Femur (tissue), 1 donor: ENCODE measurements at places on chromosomes 5 and 9.

GRCh38 chr5:73373814-73374510 is 74.6 kb downstream of the FOXD1 start:
- no peak for DNase-seq

- peak; percentile 86 for DNase-seq
These were observed 9.4 kb upstream of the RPS14 start for GRCh38 chr5:150458802-150459557.

DNA sequence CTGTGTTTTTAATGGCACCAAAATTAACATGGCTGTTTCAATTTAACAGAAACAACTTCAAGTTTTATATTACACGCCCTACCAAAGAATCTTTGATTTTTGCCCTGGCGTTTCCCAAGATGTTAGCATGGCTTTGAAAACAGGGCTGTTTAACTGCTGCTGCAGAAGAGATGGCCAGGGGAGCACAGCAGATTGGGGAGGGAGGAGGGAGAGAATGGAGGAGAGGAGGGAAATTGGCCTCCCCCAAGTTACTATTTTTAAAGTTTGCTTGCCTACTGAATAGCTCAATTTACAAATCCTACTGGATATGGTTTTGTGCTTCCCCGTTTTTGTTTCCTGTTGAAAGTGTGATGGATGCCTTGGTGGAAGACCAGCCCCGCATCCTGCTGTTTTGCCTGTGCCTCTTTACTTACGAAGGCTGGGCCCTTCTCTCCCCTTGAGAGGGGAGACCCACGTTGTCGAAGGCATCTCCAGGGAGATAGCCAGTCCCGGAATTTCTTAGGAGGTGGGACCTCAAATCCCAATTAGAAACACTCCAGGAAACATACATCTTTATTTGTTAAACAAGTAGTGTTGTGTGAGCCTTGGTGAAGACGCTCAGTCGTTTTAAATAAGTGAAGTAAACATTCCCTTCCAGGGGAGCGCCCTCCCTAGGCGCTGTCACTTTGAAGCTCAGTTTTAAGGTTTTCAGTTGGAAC is 98.6 kb downstream of the AOPEP start:
- peak; percentile 33 for DNase-seq

GRCh38 chr9:137082925-137083290 is 3.9 kb upstream of the MAN1B1 start:
- DNase-seq: no peak

DNA sequence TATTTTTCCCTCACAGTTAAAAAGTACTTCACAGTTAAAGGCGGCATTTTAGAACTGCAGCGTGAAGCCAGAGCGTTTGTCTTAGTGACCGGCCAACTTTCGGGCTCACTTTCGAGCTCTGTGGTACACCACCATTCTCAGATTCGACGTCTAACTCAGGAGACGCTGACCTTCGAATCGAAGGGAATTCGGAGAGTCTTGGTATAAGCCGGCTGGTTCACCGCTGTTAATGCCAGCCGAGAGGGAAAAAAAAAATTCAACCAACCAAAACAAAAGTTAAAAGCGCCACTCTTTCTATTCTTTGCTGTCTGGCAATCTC is 544 bp upstream of the SNX24 start:
- no peak for DNase-seq

DNA sequence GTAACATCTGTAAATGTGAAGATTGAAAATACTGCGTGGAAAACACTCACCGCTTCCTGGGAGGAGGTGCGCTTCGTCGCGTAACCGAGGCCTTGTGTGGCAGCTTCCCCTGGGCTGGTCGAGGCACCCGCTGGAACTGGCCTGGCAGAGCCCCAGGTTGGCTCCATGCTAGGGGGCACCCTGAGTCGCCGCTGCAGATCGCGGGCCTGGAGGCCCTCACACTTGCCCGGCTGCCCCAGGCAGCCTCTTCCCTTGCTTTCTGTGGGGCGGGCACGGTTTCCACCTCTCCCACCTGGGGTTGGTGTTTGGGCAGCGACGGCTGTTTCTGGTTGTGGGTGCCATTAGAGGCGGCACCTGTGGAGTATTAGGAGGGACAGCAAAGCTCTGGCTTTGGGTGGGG is 852 bp downstream of the ZNF354C start:
- DNase-seq: peak; percentile 17

- no peak for DNase-seq
These were observed 83.7 kb upstream of the SARDH start for GRCh38 chr9:133821601-133822429.

DNA sequence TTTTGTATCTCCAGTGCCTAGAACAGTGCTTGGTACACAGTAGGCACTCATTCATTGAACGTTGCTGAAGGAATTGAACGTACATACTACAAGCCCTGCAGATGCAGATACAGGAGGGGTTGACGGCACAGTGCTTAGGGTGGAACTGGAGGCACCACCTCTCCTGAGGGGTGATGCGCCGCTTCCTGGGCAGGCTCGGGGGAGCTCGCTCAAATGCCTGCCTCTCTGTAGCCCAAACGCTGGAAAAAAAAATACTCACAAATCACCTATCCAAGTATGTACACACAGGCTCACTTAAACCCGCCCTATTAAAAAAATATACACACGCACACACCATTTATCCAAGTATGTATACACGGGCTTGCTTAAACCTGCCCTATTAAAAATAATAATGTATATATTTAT is 536 bp upstream of the COMMD10 start:
- no peak for DNase-seq

- peak; percentile 26 for DNase-seq
These were observed 2.0 kb downstream of the PIK3R1 start for GRCh38 chr5:68217528-68217927.

DNA sequence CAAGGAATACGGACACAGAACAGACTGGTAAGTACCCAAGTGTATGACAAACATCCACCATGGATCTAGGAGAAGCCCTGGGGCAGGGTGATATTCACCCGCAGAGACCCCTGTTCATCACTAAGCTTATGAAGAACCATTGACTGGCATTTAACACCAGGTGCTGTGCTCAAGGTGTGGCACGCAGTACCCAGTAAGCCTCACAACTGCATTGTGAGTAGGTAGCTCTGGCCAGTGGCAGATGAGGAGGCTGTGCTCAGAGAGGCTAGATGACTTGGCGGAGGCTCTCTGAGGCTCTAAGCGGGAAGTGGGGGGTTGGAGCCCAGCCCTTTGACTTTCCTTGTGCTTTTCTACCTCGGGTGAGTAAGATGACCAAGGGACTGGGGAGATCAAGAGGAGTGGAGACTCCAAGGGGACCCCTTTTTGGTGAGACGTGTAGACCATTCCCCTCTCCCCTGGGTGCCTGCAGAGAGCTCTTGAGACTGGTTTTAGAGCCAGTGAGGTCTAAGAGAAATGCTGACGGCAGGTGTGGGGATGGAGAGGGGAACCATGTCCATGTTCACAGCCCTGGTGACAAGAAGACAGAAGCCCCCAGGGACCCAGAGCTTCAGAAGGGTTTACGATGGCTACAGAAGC is 70.8 kb downstream of the IL6ST start:
- DNase-seq: no peak

DNA sequence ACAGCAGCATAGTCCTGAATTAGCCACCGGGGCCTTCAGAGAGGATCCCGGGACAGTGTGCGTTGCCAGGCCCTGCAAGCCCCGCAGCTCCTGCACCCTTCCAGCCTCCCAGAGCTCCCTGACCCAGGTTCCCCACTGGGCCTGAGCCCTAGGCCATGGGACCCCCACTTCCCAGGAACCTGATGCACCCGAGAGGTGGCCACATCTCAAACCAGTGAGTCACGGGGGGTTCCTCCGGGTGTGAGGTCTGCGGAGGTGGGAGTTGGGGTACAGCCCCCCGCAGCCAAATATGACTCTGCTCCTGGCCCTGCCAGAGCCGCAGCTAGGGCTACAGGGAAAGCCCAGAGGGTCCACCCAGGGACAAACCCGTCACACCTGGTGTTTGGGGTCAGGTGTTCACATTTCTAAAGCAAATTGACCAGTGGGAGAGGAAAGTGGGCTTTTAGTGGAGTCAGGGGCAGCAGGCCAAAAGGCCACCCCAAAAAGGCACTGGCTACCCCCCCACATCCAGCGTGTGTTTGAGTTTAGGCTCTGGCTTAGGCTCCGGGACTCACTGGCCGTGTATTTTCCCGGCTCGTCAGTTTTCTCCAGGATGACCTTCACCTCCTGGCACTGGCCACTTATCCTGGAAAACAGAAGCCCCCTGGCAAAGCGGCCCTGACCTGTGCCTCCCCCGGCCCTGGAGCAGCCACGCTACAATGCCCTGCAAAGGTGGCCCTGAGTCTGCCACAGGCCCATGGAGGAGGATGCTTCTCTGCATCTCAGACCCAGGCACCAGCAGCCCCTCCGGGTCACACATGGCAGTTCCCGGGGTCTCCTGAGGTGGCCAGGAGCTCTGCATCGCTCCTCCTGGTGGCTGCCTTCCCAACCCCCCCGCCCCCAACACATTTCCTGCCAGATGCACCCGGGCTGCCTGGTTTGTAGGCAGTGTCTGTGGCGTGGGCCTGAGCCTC is 17.4 kb upstream of the OBP2B start:
- peak; percentile 10 for DNase-seq

GRCh38 chr9:98081477-98082219 is 25.1 kb downstream of the NANS start:
- no peak for DNase-seq

GRCh38 chr9:26152350-26152749 is 474.1 kb upstream of the TUSC1 start:
- no peak for DNase-seq

DNA sequence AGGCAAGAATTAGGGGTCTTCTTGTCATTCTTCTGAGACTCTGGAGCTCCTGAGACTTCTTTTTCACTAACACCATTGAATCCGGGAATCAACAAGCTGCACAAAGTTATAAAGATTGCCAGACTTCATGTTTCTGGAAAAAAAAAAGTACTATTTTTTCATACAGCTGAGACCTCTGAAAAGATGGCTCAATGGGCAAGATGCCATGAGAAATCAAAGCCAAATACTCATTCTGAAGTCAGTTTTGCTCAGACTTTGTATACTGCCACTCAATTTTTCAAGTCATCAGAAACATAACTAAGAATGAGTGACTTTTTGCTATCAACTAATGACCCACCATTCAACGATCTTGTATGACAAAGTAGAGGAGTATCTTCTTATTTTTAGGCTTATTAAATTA is 512.0 kb downstream of the RAB3C start:
- DNase-seq: no peak

GRCh38 chr5:127445328-127445727 is 72.1 kb upstream of the PRRC1 start:
- DNase-seq: no peak

DNA sequence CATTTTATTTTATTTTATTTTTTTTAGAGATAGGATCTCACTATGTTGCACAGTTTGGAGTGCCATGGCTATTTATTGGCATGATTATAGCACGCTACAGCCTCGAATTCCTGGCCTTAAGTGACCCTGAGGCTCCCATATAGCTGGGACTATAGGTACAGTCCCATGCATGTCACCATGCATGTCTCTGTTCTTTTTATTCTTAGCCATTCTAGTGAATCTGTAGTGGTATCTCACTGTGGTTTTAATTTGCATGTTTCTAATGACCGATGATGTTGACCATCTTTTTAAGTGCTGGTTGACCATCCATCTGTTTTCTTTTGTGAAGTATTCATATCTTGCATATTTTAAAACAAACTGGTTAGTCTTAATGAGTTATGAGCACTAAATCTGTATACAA is 76.1 kb downstream of the SLC44A1 start:
- no peak for DNase-seq

- DNase-seq: no peak
These were observed 103.5 kb downstream of the SNX18 start for GRCh38 chr5:54621048-54621447.

DNA sequence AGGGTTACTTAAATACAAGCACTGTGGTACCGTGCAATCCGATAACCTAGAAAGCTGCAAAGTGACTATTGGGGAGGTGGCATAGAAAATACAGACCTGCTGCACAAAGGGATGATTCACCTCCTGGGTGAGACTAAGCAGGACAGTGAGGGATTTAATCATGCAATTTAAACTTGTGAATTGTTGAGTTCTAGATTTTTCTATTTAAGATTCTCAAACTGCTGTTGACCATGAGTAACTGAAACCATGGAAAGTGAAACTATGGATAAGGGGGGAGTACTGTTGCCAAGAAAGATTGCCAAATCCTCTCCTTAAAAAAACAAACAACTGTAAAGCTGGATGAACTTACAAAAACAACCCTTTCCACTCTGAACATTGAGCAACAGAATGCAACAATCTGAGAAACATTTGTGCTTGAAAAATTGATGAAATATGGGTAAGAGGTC is 61.5 kb upstream of the NUDT12 start:
- no peak for DNase-seq

DNA sequence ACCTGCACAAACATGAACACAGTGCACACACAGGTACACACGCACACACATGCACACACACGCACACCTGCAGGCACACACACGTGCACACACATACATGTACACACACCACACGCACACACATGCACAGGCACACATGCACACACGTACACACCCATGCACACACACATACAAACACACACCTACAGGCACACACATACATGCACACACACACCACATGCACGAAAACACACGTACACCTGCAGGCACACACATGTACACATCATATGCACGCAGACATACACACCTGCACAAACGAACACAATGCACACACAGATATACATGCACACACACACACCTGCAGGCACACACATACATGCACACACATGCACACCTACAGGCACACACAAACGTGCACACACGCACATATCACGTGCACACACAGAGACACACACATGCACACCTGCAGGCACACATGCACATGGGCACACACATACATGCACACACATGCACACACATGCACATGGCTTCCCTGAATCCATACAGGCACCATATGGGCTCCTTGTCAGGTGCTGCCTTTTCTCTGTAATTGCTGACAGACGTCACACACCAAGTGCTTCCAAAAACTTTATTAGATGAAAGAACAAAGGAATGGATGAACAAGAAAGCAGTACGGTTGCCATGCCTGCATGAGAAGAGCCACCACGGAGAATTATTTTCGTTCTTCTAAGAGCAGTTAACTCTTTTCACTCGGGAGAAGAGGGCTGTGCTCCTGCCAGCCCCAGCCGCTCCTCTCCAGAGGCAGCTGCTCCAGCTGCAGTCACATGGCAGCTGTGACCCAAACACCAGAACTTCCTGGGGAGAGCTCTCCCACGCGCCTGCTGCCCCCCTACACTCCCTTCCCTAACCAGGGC is 57.2 kb downstream of the EXD3 start:
- no peak for DNase-seq

GRCh38 chr5:54544044-54544443 is 26.5 kb downstream of the SNX18 start:
- no peak for DNase-seq
